Stimulated activated CD8-positive, alpha-beta memory T cell treated with anti-CD3 and anti-CD28 coated beads, Interleukin-15, amount 100 ng/mL, for 4 hours (primary cell): ENCODE measurements at places on chromosomes 3 and 15.

GRCh38 chr15:68503791-68504680, 72.1 kb upstream of the ITGA11 start:
- no peak for DNase-seq

DNA sequence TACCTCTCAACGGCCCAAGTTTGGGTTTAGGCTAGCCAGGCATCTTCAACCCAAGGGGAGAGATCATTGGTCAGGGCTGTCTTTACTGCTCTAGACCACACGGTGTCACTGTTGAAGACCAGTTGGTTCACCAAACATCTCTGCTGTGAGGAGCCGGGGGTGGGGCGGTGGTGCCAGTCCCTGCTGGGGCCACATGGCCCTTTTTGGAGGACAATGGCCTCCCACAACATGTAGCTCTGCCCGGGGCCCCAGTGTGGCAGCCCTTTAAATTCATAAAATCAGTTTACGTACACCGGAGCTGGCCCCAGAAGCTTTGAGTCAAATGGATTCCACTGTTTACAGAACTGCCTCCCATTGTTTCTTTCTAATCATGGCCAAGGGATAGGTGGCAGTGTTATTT, 19.1 kb upstream of the TM4SF18 start:
- no peak for DNase-seq

DNA sequence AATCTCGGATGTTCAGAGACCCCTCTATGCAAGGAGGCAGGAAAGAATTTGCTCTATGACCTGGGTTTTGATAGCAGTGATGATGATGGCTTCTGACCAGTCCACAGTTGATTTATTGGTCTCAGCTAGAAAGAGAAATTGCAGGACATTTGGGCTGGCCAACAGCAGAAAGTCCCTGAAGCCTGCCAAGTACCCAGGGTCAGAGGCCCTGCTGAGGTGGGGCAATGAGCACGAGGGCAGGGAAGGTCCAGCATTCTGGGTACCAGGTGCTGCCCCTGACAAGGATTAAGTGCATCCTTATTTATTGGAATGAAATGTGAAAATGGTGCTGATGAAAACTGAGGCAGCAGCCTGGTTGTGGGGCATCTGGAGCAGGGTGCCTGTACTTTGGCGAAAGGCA, 19.8 kb downstream of the C3orf62 start:
- DNase-seq = no peak

- no peak for DNase-seq
These were observed 17.2 kb downstream of the NXPE3 start for GRCh38 chr3:101796077-101796680.

DNA sequence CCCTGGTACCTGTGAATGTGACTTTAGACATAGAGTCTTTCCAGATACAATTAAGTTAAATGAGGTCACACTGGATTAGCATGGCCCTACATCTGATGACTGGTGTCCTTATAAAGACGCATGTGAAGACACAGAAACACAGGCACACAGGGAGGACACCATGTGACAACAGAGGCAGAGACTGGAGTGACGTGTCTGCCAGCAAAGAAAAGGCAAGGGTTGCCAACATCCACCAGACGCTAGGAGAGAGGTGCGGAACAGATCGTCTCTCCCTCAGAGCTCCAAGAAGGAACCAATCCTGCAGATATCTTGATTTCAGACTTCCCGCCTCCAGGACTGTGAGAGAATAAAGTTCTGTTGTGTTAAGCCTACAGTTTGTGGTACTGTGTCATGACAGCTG, 42.8 kb downstream of the CX3CR1 start:
- DNase-seq = no peak
